Suprapubic skin (tissue), 4 donors: ENCODE measurements at places on chromosomes 11 and 22. TPM values are rescaled to one million over a fixed set of nuclear protein-coding genes. Genes with fewer than 3 reads are reported as not detected.

Gene TMEM86A
- total RNA-seq = 57.0 TPM

GRCh38 chr11:111736621-111737443 is 29.4 kb downstream of the PPP2R1B start:
- no peak overlapping the region for H3K4me3 ChIP-seq
- H3K36me3 ChIP-seq = peaks cover 17% of the 10 kb centered on the region
- H3K27ac ChIP-seq = peak overlapping the region; percentile 91
- H3K4me1 ChIP-seq = peaks cover 63% of the 10 kb centered on the region

DNA sequence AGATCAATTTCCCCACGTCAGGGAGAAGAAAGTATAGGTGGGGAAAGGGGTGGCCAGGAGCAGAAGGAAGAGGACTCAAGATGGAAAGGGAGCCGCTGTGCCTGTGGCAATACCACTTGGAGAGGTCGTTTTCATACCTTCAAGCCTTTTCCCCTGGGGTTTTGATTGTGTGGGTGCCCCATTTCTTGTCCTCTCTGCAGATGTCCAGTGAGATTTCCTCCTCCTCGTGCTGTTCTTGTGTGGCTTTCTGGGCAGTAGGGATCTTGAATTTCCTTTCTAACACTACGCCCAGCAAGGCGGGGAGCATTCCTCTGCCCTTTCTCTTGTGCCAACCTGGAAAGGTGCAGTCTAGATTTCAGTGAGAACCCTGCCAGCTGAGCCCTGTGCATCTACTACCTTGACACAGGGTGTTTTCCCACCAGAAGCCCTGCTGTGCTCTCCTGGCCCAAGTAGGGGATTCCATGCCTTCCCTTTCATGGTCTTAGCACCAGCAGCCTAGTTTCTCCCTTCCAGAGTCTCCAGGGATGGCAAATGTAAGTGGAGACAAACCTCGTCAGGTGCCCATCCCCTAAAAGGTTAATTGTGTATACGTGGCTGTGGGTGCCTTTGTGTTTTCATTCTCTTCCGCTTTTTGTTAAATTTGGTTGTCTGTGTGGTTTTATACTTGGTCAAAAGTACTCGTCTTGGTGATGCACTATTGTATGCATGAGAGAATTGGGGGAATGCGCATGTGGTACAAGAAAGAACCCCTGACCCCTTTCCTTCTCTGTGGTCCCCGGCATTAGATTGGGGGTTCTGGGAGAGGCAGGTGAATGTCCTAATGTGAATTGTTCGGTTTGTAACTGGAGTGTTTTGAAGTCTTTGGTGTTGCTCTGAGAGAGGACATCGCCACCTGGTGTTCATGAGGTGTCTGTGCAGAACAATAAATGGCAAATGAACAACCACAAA is 71.4 kb upstream of the MPEG1 start:
- DNase-seq = no peak
- no peak overlapping the region for H3K27ac ChIP-seq
- H3K27me3 ChIP-seq = no peaks in the 10 kb centered on the region
- H3K4me3 ChIP-seq = no peak overlapping the region
- no peaks in the 10 kb centered on the region for H3K4me1 ChIP-seq
- H3K36me3 ChIP-seq = no peaks in the 10 kb centered on the region

DNA sequence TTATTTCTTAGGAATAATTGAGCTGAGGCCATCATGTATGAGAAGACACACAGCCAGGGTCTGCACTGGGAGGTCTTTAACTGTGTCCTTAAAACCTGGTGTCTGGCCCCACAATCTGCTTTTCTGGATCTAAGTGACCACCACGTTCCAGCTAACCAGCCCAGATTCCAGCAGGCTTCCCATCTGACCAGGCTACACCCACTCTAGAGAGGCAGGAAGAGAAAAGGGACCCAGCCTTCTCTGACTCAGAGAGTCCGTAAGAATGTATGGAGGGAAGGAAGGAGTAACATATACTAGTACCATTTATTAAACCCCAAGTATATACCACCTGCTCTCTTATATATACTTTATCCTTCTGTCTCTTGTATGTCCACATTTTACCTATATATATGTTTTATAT is 80.1 kb downstream of the LDLRAD3 start:
- DNase-seq = no peak
- peaks cover 12% of the 10 kb centered on the region for H3K4me1 ChIP-seq
- no peaks in the 10 kb centered on the region for H3K36me3 ChIP-seq
- no peak overlapping the region for H3K27ac ChIP-seq
- no peak overlapping the region for H3K4me3 ChIP-seq

- H3K27me3 ChIP-seq = no peaks in the 10 kb centered on the region
- peak; percentile 18 for DNase-seq
- H3K36me3 ChIP-seq = no peaks in the 10 kb centered on the region
- peaks cover 3% of the 10 kb centered on the region for H3K4me1 ChIP-seq
- H3K27ac ChIP-seq = no peak overlapping the region
Measured at GRCh38 chr22:29060251-29060869, 1.3 kb downstream of the C22orf31 start.
